ENCODE measurements at places on chromosomes 7 and 10.

- no peak for DNase-seq
Observed at GRCh38 chr10:9219860-9220259, 1165.4 kb downstream of the GATA3 start.

GRCh38 chr7:14687241-14687640, 215.3 kb downstream of the DGKB start:
- DNase-seq: no peak

DNA sequence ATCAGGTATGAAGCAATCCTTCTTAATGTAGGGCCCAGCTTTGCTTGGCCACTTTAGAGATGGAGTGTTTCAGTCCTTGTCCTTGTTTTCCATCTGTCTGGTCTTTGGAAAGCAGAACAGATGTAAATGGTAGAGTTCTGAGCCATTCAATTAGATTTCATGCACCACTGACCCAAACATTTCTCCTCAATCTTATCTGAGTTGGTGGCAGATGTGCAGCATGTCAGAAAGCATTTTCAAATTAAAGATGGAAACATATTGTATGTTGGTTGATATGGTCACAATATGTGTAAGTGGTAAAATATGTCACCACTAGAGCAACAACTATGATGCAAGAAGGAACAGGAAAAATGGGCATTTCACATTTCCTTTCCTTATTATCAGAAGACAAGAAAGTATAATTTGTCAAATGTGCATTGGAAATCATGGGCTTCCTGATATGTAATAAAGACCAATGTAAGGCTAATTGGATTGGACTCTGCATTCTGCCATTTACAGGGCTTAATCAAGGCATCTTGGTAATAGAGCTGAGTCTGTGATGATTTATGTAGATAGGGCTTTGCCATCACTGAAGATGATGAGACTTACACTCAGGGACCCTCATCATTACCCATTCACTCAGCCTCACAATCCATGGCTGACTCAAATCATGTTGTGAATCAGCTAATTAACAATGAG, 750.7 kb downstream of the NRG3 start:
- no peak for DNase-seq

DNA sequence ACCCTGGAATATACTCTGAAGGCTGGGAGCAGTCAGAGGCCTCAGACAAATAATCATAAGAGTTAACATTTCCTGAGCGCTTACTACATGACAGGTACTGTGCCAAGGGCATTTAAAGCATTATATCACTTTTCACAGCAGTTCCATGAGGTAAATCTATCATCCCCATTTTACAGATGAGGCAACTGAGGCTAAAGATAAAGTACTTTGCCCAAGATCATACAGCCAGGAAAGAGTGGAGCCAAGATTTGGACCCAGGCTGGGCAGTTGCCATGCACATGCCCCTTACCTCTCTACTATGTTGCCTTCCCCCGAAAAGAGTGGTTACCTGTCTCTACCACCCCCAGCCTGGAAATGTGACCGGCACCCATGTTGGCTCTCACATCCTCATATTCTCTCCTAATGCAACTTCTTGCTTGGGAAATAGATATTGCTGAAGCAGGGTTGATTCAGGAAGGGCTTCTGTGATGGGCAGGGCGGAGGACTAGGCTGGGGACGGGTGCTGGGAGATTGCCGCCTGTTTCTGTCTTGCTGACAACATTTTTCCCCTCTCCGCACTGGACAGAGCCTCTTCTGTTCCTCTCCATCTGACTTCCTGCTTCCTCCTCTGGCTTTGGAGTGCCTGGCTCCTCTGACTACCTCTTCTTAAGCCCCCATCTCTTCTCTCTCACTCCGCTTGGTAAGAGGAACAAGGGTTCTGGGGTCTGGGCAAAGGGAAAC, 13.8 kb downstream of the SMO start:
- DNase-seq: no peak

GRCh38 chr10:71368643-71369042, 28.1 kb upstream of the CDH23 start:
- no peak for DNase-seq

DNA sequence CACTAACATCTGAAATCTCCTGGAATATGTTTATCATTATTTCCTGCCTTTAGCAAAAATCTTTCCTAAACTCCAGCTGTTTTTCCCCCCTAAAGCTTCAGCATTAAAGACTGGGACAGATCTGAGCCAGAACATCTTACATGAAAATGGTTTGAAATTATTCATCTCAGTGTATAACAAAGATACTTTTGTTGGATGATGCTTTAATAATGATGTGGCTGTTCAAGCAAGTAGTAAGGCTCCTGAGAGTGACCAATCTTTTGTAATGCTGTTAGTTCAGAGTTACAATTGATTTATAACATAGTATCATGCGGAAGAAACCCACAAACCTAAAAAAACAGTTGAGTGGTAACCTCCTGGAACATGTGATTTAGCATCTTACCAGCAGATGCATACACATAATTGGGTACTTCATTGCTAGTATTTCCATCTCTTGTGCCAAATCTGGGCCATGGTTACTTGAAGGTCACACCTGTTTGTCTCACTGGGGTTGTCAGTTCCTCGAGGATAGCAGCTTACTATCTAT, 1.5 kb downstream of the BZW2 start:
- DNase-seq: no peak

GRCh38 chr10:11653758-11654471, 42.5 kb upstream of the USP6NL start:
- no peak for DNase-seq

- no peak for DNase-seq
Observed at GRCh38 chr10:27680691-27681605, 64.7 kb downstream of the MKX start.

GRCh38 chr7:92674379-92674778, 84.2 kb upstream of the FAM133B start:
- no peak for DNase-seq

- no peak for DNase-seq
Observed at GRCh38 chr7:49424109-49424508, 349.3 kb upstream of the VWC2 start.

GRCh38 chr10:123462246-123462645, 203.9 kb upstream of the GPR26 start:
- no peak for DNase-seq

GRCh38 chr10:92693534-92693893, 3.8 kb downstream of the HHEX start:
- DNase-seq: no peak

DNA sequence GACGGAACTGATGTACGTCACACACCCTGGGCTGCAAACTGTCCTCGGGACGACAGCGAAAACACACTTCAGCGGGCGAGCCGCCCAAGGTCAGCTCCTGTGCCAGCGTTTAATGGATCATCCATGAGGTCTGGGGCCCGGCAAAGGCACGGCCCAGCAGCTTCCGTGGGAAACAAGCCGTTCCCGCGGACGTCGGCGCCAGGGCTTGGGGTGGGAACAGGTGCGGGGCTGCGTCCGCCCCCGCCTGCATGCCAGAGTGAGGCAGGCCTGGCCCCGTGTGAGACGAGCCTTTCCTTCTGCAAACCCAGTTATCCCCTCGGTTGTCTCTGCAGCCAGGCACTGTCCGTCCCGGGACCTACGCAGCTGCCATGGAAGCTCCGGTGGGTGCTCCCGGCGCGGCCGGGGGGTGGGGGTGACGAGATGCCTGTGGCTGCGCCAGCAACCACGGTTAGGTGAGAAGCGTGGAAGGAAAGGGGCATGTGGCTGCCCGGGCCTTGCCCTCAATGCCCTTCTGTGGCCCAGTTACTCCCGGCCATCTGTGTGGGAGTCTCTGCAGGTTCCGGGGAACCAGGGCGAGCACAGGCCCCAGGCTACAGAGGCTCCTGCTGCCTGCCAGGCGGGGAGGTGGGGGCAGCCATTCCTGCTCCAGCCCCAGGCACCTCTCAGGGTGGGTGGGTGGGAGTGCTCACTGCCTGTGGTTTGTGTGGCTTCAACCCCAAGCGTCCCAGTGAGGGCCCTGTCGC, 42.2 kb upstream of the PDGFA start:
- no peak for DNase-seq

GRCh38 chr7:23332910-23333612, 33.9 kb downstream of the MALSU1 start:
- DNase-seq: no peak

- DNase-seq: no peak
Observed at GRCh38 chr7:106858618-106859532, 6.2 kb upstream of the PIK3CG start.

DNA sequence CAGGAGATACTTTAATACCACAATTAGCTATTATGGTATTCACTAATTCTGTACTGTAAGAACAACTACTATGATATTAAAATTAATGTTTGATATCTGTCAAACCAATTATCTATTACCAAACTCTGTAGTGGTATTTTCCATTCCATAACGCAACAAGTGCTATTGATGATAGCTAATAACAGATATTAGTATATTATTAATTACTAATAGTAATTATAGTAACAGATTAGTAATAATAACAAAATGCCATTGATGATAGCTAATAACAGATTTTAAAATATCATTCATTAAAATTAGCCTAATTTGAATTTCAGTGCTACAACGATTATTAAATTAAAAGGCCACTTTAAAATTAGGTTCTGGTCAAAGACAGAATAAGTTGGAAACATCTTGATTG, 93.5 kb downstream of the BTRC start:
- DNase-seq: no peak

GRCh38 chr10:10967581-10968256, 50.0 kb upstream of the CELF2 start:
- no peak for DNase-seq

DNA sequence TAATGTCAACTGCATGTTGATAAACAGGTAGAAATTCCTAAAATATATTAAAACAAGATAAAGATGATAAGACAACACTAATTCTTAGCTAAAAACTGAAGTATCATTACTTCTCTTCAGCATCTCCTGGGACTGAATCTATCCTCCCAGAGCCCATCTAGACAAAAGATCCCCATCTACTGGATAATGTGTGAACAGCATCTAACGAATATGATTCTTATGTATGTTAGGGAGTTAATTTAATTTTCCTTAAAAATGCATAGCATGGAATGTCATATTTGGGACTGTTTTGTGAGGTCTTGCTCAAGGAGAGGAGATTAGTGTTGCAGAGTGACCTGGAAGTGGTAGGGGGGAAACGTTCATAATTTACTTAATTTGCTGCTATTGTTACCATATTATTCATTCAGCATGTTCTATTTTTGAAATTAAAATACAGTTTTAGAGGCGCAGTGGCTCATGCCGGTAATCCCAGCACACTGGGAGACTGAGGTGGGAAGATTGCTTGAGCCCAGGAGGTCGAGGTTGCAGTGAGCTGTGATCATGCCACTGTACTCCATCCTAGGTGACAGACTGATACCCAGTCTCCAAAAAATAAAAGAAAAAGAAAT, 305.1 kb upstream of the CSTF2T start:
- no peak for DNase-seq

GRCh38 chr7:55129541-55130394, 111.0 kb downstream of the EGFR start:
- DNase-seq: no peak

GRCh38 chr7:16651396-16652239, 5.6 kb downstream of the BZW2 start:
- no peak for DNase-seq

Data from cortex of kidney (tissue), 1 donor.